NCI-H1417 treated with DMSO at 0.1 percent for 48 hours (cell line): ENCODE measurements at places on chromosomes 3 and 15.

DNA sequence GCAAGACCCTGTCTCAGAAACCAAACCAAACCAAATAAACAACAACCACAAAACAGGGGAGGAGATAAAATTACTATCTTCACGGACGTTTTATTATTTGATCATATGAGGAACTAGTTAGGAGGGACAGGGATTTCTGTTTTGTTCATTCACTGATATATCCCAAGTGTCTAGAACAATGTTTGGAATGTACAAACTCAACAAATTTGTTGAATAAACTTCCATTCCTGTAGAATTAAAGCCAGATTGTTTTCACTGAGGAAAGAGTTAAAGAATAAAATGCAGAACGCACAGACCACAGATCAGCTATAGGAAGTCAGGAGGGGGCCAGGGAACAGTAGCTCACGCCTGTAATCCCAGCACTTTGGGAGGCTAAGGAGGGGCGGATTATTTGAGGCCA lies 6.5 kb upstream of the STRC start:
- no peak for DNase-seq

GRCh38 chr15:39580485-39581241 lies at the start of gene THBS1:
TSS of gene THBS1 (plus strand) at chr15:39581079. CDS start at chr15:39581858, 779 bp downstream.
- DNase-seq, result no peak

GRCh38 chr3:126481808-126482502 lies 6.3 kb upstream of the ZXDC start:
- no peak for DNase-seq

- DNase-seq, result no peak
Observed at GRCh38 chr15:71476823-71477222, 333.5 kb upstream of the NR2E3 start.

GRCh38 chr15:67857220-67857619 lies 17.4 kb upstream of the RNU6-1 start:
- DNase-seq, result no peak

DNA sequence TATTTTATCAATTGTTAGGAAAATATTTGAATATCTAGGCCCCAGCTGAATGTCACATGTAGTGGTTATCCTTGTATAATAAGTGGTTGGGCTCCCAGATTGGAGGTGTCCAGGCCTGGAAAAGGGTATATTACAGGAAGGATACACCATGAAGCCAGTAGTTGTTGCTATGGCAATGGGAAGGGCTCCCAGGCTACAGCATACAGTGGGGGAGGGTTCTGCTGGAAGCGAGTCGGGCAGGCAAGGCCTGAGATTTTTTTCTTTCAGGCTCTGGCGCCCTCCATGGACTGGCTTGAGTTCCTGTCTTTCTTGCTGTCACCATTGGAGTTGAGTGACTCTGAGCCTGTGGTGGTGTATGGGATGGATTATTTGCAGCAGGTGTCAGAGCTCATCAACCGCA lies 8.9 kb downstream of the ECE2 start:
- peak; percentile 68 for DNase-seq

- DNase-seq, result no peak
Observed at GRCh38 chr3:150599611-150600297, 3.4 kb upstream of the SELENOT start.

DNA sequence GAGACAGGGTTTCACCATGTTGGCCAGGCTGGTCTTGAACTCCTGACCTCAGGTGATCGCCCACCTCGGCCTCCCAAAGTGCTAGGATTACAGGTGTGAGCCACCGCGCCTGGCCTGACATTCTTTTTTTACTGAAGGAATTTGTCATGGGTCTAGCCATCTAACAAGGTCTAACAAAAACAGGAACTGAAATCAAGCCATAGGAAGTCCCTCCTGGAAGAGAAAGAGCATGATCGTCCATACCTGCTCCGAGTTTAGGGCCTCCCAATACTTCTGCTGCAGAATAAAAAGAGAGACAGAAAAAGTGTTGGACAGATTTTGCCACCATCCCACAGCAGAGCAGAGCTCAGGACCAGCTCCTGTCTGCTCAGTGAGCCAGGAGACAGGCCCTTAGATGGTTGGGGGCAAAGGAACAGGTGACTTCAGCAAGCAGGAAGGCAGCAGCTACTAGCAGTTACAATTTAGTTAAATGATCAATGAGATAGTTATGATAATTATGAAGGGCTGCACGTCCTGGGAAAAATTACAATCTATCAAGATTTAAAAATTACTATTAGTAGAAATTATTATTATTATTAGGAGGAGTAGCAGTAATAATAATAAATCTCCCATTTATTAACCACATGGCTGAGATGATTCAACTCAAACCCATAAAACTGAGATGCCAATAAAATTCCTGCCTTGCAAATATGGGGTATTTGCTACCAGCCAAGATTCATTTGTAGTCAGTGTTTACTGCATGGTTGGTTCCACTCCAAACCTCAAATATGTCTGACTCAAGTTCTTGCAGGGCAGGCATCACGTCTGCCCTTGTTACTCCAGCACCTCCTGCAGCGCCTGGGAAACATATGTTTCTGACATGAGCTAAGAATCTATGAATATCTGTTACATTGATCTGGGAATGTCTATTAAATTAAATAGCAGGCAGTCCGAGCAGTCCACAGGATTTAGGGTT lies 40.1 kb downstream of the TMEM44 start:
- DNase-seq, result no peak

DNA sequence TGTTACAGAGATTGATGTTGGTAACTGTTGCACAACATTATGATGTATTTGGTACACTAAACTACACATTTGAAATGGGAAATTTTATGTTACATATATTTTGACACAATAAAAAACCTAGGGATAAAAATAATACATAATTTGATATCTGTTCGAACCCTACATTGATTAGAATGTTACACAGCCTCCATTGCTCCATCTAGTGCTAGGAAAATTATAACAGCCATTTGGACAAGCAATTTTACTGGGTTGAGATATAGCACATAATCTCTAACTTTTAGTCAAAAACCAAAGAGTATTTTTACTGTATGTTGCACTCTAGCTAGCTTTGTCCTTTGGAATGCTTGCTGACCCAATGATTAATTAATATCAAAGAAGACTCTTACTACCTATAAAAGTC lies 108.1 kb downstream of the LSAMP start:
- no peak for DNase-seq

GRCh38 chr15:71532994-71533393 lies 277.4 kb upstream of the NR2E3 start:
- no peak for DNase-seq

DNA sequence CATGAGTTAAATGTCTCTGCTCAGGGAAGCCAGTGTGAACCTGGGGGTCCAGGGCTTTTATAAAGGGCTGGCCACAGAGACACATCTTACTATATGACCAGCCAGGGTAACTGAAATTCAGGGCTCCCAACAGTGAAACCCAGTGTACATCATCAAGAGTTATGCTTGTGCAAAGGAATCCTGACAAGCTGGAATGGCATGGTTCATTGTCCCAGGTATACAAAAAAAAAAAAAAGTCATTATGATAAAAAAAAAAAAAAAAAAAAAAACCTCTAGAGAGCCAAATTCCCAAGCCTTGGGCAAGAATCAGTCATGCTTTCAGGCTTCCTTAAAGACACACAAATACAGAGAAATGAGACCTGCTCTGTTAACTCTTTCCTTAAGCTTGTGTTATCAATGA lies 452.0 kb downstream of the GABRG3 start:
- DNase-seq, result no peak

DNA sequence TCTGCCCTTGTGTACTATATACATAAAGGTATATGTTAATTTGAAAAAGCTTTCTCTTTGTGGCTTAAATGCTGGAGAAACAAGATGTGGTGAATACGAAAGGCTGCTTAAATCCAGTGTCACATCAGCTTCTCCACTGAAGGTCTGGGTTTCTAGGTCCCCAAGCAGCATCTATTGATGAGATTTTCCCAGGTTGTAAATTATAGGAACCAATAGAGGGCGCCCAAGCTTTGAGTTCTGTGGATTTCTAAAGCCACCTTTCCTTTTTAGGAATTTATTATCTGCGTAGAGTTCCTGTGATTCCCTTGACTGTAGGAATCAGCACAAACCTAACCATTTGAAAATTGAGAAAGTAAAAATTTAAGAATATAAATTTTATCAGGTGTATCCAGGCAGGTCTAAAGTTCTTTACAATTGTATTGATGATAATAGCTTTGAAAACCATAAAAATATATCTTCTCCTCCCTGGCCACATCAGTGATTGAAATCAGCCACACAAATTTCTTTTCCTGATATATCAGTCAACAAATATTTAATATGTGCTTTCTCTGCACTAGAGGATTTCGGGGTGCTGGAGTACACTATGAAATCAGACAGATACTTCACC lies 88.3 kb upstream of the ADAMTSL3 start:
- DNase-seq, result no peak

GRCh38 chr3:193387596-193387995 lies 9.0 kb upstream of the ATP13A5 start:
- DNase-seq, result no peak

DNA sequence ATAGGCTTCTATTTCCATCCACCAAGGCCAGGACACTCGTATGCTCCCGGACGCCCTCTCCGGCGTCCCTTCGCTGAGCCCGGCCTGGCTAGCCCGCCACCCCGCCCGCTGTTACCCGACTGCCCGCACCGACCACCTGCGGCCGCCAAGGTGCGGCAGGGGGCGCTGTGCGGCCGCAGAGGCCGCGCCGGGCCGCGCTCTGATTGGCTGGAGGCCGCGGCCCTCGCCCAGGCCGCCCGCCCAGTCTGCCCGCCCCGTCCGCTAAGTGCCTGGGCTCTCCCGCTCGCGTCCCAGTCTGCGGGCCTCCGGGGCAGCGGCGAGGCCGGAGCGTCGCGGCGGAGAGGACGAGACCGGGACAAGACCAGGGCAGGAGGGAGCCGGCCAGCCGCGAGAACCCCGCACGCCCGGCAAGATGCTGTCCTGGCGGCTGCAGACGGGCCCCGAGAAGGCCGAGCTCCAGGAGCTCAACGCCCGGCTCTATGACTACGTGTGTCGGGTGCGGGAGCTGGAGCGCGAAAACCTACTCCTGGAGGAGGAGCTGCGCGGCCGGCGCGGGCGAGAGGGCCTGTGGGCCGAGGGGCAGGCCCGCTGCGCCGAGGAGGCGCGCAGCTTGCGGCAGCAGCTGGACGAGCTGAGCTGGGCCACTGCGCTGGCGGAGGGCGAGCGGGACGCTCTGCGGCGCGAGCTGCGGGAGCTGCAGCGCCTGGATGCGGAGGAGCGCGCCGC lies at the start of gene SYNM:
Gene SYNM, plus strand, starts transcription at position 293 of the 726 bp plus-strand sequence. Its CDS starts 120 bp downstream, at position 413.
- peak; percentile 73 for DNase-seq

DNA sequence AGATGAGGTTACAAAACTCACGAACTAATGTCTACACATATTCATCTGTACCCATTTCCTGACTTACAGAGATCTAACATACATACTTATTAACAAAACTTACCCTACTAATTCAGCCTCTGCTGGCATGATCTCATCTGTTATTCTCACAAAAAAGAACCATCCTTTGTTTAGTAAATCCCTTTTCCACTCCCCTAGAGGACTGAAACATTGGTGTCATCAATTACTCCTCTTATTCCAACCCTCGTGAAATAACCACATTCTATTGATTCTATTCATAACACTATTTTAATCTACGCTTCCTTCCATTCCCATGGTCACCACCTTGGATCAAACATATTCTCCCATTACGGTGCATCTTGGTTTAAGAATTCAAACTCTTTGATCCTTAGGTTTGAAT lies 505.9 kb downstream of the SI start:
- DNase-seq, result no peak

GRCh38 chr3:196208942-196209695 lies 2.1 kb downstream of the ZDHHC19 start:
- no peak for DNase-seq

- no peak for DNase-seq
Observed at GRCh38 chr3:50518436-50518835, 15.0 kb upstream of the CACNA2D2 start.

DNA sequence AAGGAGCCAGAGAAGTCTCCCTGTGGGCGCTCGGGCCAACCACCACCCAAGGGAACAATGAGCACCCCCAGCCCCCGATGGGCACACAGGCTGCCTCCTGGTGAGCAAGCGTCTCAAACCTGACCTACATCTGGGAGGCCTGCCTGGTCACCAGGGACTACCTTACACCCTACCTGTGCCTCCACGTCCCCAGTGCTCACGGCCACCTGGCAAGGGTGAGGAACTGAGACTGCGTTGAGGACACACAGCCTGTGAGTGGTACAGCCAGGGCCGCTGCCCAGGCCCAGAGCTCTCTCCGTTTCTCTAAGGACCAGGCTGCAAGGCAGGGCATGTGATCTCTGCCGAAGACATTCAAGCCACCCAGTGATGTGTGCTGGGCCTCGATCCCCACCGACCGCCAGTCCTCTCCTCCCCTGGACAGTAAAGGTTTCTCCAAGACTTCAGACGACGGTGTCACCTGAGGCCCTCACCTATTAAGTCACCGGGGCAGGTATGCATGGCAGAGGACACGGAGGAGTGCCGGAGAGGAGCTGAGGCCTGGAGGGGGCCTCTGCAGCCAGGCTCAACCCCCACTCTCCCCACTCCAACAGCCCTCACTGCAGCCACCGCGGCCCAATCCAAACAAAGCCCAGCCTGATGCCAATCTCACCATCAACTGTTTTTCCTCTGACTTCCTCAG lies 2.8 kb downstream of the GOLGA8A start:
- no peak for DNase-seq

- DNase-seq, result no peak
Observed at GRCh38 chr15:50676799-50677483, 9.7 kb downstream of the TRPM7 start.

- DNase-seq, result no peak
Observed at GRCh38 chr3:27637346-27637995, 84.7 kb downstream of the EOMES start.
